ENCODE measurements at places on chromosomes 5 and 9.

DNA sequence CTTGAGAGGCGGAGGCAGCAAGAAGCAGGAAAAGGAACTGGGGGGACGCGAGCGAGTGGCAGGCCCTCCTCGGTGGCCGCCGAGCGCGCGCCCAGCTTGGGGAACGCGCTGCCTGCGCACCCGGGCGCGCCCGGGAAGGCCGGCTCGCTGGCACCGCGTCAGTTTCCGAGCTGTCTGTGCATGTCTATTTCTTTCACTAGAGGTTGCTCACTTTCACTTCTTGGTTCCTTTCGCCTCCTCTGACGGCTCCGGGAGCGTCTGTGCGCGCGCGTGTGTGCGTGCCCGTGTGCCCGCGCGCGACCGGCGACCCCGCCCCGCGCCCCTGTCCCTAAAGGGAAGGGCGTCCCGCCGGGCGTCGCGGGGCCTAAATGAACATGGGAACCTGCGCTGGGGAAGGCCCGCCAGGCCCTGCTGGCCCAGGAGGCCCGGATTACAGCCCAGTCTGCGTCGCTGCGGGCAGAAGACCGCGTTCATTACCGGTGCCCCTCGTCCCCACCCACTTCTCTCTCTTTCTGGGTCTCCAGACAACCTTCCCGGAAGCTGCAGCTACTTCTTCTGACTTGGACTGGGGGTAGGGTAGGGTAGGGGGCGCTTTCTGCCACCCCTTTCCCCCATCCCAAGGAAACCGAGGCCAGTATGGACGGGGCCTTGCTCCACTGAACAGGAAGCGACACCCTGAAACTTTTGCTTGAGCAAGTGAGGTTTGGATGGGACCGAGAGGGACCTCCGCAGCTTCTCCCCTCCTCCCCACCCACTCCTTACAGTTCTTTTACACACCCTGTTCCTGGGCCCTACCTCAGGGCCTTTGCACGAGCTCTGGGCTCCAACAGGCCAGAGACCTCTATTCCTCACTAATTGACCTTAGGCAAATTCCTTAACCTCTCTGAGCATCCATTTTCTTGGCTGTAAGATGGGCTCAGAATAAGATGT is 205.8 kb upstream of the IER5L start:
- peak; percentile 64 for DNase-seq

GRCh38 chr9:93128011-93128714 is 5.9 kb downstream of the NINJ1 start:
- no peak for DNase-seq

DNA sequence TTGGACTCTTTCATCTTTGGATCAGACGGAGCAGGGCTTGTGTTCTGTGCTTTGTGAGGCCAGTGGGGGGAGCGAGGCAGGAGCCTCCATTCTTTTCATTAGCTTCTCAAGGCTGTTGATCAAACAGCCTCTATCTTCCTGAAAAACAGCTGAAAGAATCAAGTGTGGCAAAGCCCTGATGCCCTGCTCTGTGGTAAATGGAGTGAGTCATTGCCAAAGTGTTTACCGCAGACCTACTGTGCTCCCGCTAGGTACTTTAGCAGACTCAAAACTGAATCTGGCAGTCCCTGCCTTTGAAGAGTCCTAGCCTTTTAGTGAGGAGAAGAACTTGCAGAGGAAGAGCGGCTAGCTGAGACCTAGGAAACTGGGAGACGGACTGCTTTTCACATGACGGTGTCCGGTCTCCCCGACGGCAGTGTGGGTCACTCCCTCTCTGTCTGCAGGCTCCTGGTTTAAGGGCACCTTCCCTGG is 3.3 kb downstream of the ANKRD33B start:
- DNase-seq: peak; percentile 63

DNA sequence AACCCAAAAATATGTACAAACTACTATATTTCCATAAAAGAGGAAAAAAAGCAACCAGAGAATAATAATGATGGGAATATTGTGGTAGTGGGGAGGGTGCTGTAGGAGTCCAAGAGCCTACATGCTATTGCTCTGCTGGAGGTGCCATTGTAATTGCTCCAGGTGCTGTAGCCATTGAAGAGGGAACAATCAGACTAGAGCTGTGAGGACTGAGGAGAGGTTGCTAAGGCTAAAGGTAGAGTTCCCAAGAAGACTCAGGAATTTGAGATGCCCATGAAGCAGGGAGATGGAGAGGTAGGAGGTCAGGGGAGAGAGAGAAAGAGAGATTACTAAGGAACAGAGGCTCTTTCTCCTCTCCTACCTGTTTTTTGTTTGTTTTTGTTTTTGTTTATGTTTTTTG is 394.0 kb downstream of the DMRTA1 start:
- DNase-seq: no peak

DNA sequence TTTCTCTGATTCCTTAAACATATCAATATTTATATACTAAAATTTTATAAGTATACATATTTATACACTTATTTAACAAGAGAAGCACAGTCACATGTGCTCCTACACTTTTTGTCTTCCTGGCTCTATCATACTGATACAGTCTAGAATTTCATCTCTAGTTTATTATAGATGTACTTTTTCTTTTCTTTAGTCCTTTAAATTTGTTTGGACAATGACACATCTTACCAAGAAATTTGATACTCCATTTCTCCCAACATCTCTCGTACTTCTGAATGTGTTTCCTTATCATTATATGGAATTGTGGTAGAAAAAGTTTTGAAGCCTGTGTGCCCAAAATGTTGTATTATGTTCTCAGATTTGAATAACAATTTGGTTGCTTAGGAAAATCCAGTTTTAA is 104.6 kb downstream of the DMRT2 start:
- DNase-seq: no peak

- DNase-seq: peak; percentile 82
Measured at GRCh38 chr9:99820685-99821395, 845 bp upstream of the NR4A3 start.

DNA sequence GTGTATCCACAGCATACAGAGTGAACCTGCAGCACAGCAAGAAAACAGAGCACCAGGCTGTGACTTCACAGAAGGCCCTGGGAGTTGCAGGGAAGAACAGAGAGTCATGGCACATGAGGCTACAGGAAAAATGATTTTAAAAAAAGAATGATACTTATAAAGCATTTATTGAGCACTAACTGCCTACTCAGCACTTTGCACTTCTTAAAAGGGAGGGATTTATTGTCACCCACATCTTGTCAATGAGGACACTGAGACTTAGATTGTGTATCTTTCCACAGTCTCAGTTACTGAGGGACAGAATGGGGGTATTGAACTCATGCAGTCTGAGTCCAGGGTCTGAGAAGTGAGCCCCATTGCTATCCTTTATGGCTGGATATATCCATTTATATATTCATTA is 244.6 kb upstream of the TRIM32 start:
- no peak for DNase-seq

DNA sequence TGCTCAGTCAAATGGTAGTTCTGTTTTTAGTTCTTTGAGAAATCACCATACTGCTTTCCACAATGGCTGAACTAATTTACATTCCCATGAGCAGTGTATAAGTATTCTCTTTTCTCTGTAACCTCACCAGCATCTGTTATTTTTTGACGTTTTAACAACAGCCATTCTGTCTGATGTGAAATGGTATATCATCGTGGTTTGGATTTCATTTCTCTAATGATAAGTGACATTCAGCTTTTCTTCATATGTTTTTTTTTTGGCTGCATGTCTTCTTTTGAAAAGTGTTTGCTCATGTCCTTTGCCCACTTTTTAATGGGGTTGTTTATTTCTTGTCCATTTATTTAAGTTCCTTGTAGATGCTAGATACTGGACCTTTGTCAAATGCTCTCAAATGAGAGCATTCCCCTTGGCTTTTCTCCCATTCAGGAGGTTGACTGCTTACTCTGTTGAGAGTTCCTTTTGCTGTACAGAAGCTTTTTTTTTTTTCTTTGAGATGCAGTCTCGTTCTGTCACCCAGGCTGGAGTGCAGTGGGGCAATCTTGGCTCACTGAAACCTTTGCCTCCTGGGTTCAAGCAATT is 58.7 kb upstream of the RGMB start:
- no peak for DNase-seq

DNA sequence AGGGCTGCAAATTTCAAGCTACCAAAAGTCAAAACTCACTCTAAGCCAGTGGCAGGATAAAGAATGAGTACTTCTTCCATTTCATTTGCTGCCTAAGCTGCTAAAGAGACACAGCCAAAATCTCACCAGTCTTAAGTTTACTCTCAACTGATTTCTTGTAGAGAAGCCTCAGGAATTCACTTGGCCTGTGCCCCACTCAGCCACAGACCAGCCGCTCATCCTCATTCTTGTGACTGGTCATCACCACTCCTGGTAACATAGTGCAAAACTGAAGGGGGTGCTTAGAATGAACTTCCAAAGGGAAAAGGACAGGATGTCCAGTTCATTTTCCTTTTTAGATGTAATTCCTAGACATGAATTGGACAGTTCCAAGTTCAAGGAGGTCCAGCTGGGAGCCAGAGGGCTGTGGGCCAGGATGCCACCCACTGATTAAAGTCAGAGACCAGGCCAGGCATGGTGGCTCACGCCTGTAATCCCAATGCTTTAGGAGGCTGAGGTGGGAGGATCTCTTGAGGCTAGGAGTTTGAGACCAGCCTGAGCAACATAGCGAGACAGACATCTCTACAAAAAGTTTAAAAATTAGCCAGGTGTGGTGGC is 72.7 kb upstream of the RANBP3L start:
- no peak for DNase-seq

DNA sequence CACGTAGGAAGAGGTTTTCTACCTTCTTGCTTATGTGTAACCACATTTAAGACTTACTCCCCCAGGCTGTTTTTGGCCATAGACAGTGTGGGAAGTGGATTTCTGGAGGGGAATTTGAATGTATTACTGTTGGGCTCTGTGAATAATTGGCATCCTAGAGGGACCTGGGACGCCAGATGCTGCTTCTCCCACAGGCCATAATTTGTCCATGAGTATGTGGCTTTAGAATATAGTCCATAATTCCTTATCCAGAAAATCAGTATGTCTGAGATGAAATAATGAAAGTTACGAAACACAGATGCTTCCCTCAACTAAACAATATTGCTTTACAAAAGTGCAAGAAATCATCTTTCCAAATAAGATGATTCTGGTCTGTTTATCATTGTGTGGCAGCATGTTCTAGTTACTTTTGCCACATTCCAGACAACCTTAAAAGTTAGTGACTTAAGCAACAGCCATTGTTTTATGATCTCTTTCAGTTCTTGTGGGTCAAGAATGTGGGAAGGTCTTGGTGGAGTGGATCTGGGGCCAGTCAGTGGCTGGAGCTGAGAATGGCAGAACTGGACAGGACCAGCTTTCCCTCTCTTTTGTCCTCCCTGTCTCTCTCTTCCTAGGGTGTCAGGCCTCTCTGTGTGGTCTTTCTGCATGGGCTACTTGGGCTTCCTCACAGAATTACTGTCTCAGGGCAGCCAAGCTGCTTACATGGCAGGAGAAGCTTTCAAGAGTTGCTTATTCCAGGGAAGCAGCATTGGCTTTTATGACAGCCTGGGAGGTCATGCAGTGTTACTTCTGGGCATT is 79.4 kb downstream of the FBXL7 start:
- DNase-seq: no peak

DNA sequence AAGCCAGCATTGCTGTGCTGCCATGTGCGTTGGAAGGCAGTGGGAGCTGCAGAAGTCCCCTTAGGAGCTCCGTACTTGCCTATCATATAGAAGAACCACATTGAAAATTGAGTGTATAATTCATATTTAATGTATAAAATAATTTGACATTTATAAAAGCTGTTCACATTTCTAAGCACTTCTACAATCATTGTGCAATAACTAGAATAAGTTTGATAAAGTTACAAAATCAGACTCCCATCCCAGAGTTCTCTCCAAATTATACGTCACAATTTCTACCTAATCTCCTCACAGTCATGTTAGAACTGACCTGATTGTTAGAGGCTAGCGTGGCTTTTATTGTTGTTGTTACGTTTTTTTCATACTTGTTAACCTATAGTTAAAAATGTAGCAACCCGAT is 123.5 kb upstream of the ZNF366 start:
- DNase-seq: no peak

- DNase-seq: no peak
Measured at GRCh38 chr9:86735772-86736458, 211.4 kb downstream of the GAS1 start.

DNA sequence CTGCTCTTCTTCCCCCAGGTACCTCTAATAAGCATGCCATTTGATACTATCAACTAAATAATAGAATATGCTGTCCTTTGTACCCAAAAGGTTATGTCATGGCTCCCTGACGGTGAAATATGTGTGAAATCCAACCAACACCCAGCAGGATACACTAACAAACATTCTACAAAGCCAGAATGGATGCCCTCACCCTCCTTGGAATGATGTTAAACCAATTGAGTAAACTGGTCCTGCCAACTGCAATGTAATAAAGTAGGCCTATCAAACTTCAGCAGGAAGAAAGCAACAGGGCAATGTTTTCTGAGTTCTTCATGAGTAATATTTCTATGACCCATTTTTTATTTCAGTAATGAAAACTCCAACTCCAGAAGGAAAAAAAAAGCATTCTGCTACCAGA is 24.9 kb downstream of the RGMB start:
- DNase-seq: no peak

DNA sequence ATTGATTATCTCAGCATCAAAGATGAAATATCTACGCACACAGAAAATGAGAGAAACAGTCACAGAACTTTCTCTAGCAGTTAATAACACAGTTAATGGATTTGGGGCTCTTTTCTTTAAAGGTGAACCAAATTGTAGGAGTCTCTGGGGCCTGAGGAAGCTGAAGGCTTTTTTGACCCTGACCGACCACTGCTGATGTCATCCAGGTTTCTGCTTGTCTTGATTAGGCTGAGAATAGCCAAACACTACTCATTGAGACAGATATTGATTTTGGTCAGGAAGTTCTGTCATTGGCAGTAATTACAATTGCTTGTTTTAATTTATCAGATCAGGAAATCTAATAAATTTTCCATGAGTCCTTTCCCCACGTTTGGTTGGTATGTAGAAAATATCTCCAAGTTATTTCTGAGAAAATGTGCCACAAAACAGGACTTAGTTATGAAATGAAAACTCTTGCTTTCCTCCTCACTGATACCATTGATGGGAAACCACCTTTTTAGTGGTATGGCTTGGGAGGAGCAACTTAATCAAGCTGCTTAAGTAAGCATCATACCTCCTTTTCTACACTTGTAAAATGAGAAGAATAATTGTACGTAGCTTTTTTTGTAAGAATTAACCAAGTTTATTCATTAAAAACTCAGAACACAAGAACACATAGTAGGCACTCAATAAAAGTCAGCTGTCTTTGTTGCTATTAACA is 19.7 kb downstream of the CARTPT start:
- DNase-seq: peak; percentile 39

- no peak for DNase-seq
Measured at GRCh38 chr9:129650680-129651235, 8.8 kb upstream of the ASB6 start.

Data from activated CD4-positive, alpha-beta T cell treated with anti-CD3 and anti-CD28 coated beads, Interleukin-10, Interleukin-2, amounts not matched to agents 100 ng/mL and 50 ng/mL, durations not matched to agents 16 hours and 8 hours (primary cell).